ENCODE measurements at places on chromosomes 7 and 10. TPM values are rescaled to one million over a fixed set of nuclear protein-coding genes. Genes with fewer than 3 reads are reported as not detected.

DNA sequence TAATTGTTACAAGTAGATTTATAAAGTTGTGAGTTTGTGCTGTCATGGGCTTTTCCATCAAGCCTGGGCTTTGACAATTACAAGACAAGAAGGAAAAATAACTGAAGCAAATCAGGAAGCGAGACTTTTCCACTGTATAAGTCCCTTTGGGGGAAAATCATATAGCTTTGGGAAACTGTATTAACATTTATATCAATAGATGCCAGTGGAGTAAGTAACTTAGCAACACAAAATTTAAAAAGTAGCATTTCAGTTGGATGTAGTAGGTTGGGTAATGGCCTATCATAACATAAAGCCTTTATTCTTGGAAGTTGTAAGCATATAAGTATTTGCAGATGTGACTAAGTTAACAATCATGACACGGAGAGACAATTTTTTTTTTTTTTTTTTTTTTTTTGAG is 931.1 kb downstream of the CNTNAP2 start:
- no peaks in the 10 kb centered on the region for H3K36me3 ChIP-seq
- no peaks in the 10 kb centered on the region for H3K27me3 ChIP-seq
- peak overlapping the region; percentile 70 for H3K27ac ChIP-seq
- peaks cover 25% of the 10 kb centered on the region for H3K4me1 ChIP-seq
- no peak overlapping the region for H3K4me3 ChIP-seq
- no peak for DNase-seq

- peaks cover 13% of the 10 kb centered on the region for H3K4me1 ChIP-seq
- H3K27me3 ChIP-seq = no peaks in the 10 kb centered on the region
- peaks cover 8% of the 10 kb centered on the region for H3K36me3 ChIP-seq
- DNase-seq = peak; percentile 30
- no peak overlapping the region for H3K4me3 ChIP-seq
These were observed 35.4 kb downstream of the CCDC3 start for GRCh38 chr10:12966067-12966466.

The C1GALT1 gene
- 26.2 TPM for total RNA-seq

DNA sequence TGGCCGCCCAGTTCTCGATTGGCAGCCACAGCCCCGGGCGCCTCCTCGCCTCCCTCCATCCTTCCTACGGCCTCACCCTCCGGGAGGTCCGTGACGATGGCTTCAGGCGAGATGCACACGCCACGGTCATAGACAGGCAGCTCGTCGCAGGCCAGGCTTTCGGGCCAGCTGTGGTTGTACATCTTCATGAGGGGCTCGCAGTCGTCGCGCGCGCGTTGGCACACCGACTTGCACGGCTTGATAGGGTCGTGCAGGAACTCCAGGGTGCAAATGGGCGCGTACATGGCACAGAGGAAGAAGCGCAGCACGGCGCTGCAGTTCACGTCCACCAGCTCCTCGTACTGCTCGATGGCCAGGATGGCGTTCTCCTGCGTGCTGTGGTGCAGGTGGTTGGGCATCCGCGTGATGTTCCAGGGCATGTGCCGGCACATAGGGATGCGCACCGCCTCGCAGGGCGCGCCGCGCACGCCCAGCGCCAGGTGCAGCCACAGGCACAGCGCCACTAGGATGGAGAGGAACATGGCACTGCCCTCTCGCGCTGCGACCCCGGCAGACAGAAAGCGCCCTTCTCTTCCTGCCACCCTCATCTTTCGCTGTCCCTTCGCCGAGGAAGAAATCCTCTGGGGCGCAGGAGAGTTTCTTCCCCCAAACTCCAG is 472 bp downstream of the SFRP4 start:
- peaks cover 45% of the 10 kb centered on the region for H3K27me3 ChIP-seq
- H3K27ac ChIP-seq = no peak overlapping the region
- DNase-seq = no peak
- H3K4me3 ChIP-seq = peak overlapping the region; percentile 68
- H3K36me3 ChIP-seq = no peaks in the 10 kb centered on the region

The CYP3A4 gene
- total RNA-seq = not detected

The UCMA gene
- not detected for total RNA-seq

DNA sequence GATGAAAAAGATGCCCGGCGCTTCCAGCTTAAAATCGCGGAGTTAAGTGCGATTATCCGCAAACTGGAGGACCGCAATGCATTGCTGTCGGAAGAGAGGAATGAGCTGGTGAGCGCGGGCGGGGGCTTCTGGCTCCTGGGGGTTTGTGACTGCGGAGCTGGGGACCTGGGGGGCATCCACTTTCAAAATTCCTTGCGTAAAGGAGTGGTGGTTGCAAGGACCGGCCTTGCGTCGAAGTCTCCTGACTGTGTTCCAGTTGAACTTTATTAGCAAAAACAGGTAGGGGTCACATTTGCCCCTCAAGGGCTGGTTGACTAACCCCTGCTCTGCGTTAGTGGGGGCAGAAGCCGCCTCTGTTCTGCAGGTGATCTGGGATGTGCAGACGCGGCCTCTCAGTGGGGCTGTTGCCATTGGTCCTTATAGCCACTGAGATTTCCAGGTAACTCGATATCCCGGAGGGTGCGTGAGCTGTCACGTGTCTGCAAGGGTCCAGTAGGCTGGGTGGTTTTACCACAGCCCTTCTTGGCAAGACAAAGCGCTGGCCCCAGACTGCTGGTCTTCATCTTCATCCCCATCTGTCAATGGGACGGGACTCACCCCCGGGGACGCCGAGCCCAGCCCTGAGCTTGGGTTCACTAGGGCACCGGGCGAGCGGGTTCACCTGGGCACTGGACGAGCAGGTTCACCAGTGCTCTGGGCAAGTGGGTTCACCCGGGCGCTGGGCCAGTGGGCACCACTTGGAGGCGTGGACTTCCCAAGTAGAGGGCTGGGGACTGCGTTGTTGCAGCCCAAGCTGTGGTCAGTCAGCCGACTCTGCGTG is 51.5 kb upstream of the DPYSL4 start:
- H3K4me3 ChIP-seq = no peak overlapping the region
- H3K27me3 ChIP-seq = no peaks in the 10 kb centered on the region
- no peaks in the 10 kb centered on the region for H3K4me1 ChIP-seq

DNA sequence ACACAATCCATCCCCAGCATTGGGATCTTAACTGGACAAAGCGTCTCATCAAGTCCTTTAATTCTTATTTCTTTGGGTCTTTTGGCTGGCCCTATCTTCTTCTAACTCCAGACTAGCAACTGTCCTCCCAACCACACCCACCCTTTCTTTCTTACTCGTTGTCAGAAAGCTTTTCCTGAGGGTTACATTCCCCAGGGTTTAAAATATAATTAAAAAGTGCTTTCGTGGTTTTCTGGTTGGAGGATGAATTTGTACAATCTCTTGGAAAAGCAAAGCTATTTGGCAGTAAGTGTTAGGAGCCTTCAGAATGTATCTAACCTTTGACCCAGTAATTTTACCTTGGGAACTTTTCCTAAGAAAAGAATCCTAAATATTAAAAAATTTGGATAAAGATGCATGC is 10.4 kb upstream of the ITGB8 start:
- peaks cover 7% of the 10 kb centered on the region for H3K4me1 ChIP-seq
- no peak for DNase-seq
- no peaks in the 10 kb centered on the region for H3K27me3 ChIP-seq

DNA sequence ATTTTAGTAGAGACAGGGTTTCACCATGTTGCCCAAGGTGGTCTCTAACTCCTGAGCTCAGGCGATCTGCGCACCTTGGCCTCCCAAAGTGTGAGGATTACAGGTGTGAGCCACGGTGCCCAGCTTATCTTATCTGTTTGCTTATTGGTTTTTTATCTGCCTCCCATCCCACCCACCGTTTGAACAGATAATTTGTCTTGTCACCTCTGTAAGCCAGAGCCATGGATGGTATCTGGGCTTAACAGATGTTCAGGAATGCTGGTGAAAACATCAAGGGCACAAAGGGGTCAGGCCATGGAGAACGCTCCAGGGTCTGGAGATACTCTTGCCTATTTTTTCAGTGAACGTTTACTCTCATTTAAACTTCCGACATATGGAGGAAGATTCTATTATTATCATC is 12.0 kb upstream of the NDST2 start:
- DNase-seq = no peak
- no peaks in the 10 kb centered on the region for H3K27me3 ChIP-seq
- H3K4me1 ChIP-seq = peaks cover 16% of the 10 kb centered on the region
- no peak overlapping the region for H3K4me3 ChIP-seq
- peaks cover 20% of the 10 kb centered on the region for H3K36me3 ChIP-seq

DNA sequence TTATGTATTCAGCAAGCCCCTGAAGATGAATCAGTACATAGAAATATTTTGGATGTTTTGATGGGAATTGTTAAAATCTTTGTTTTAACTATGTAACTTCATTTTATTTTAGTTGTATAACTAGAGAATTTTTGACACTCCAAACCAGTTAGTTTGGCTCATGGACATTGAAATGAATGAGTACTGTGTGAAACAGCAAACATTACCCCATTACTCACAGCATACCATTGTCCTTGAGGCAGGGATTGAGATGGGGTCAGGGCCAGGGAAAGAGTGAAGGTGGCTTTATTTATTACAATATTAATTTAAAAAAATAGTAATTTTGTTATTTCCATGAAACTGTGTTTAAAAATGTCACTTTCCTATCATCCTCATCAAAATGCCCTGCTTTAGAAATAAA is 4.8 kb upstream of the BMPER start:
- no peak overlapping the region for H3K27ac ChIP-seq
- peaks cover 11% of the 10 kb centered on the region for H3K4me1 ChIP-seq
- no peak overlapping the region for H3K4me3 ChIP-seq
- no peaks in the 10 kb centered on the region for H3K36me3 ChIP-seq
- DNase-seq = no peak

The BAIAP2L1 gene
- total RNA-seq = 10.9 TPM

DNA sequence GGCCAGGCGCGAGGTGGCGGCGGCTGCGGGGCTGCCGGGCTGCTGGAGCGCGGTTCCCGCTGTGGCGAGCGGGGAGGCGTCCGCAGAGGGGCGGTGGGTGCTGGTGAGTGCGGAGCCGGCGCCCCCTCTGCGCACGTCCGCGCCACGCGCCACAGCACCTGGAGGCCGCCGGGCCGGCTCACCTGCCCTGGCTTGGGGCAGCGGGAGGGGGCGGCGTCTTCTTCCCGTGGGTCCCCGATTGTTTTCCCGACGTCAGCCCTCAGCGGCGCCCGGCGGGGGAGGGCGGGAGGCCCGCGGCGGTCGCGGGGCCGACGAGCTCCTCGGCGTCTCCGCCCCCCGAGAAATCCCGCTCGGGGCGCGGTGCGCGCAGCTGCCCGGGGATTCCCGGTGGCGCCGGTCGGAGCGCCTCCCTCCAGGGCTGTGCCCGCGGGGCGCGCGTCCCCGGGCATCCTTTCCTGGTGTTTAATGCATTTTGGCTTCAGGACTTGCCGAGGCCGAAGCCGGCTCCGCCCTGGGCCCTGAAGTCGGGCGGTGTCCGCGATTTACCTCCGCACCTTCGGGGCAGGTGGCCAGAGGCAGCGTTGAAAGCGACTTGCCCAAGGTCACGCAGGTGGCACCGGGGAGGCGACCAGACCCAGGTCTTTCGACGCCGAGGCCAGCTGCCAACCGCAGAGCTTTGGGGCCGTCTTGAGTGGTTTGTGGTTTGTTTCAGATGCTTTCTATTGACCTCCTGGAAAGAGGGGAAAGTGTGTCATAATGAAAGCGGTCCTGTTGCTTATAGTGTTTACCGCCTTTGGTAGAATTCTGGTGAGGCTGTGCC is 561 bp downstream of the PLEKHA1 start:
- peaks cover 39% of the 10 kb centered on the region for H3K4me1 ChIP-seq
- no peak for DNase-seq
- peak overlapping the region; percentile 93 for H3K27ac ChIP-seq
- H3K36me3 ChIP-seq = peaks cover 12% of the 10 kb centered on the region

The C10orf67 gene
- total RNA-seq = not detected

DNA sequence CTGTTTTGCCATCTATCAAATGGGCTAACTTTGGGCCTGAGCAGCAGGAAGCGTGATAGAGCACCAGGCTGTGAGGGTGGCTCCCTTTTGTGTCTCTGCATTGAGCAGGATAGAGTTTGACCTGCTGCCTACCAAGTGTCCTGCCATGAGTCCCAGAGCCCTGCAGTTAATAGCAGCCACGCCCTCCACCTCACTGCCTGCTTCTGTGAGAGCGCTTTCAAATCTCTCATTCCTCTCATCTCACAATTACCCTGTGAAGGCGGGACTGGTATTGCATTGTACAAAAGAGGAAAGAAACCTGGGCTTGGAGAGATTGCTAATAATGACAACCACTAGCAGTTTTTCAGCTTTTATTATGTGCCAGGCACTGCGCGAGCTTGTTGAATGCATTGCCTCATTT is 39.9 kb downstream of the UNC5B start:
- H3K4me1 ChIP-seq = peaks cover 23% of the 10 kb centered on the region
- no peaks in the 10 kb centered on the region for H3K36me3 ChIP-seq
- H3K27ac ChIP-seq = no peak overlapping the region
- no peak for DNase-seq

- H3K4me1 ChIP-seq = peaks cover 27% of the 10 kb centered on the region
- no peak overlapping the region for H3K4me3 ChIP-seq
These were observed 444.0 kb upstream of the NFE2L3 start for GRCh38 chr7:25707768-25708620.

DNA sequence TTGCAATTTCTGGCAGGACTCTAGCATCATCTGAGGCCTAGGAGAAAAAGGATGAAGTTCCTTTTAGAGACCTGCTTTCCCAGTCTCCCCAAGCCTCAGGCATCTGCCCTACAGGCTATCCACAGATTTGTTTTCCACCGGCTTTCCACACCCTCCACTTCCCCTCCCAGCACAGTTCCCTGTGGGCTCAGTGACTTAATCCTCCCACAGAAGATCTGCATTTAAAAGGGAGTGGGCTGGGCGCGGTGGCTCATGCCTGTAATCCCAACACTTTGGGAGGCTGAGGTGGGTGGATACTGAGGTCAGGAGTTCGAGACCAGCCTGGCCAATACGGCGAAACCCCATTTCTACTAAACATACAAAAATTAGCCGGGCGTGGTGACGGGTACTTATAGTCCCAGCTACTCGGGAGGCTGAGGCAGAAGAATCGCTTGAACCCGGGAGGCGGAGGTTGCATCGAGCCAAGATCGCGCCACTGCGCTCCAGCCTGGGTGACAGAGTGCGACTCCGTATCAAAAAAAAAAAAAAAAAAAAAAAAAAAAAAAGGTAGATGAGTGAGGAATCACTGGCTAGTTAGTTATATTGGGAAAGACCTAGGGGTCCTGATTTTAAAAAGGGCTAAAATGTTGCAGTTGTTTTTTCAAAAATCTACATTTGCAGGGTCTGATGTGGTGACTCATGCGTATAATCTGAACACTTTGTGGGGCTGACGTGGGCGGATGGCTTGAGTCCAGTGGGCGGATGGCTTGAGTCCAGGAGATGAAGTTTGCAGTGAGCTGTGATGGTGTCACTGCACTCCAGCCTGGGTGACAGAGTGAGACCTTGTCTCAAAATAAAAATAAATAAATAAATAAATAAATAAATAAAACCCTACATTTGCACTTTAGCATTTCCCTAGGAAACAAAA is 119.5 kb downstream of the BAMBI start:
- no peak for DNase-seq
- H3K36me3 ChIP-seq = peaks cover 2% of the 10 kb centered on the region
- H3K4me1 ChIP-seq = peaks cover 2% of the 10 kb centered on the region
- peaks cover 3% of the 10 kb centered on the region for H3K27me3 ChIP-seq

DNA sequence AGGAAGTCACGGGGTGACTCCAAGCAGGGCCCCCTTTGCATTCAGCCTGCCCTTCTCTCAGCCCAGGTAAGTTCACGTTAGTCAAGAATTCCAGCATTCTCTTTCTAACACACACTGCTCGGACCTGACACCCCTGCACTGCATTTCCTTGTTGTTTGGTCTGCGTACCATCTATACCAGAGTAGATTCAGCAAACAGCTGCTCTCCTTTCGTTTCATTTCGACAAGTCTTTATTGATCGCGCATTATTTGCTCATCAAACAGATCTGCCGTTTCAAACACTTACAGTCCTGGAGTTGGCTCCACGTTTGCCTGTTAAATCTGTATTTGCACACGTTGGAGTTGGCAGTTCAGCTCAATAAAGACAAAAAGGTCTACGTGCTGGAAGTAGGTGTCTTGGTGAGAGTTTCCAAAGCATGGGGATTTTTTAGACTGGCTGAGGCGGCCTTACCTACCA is 495.1 kb downstream of the RPS24 start:
- H3K27me3 ChIP-seq = peaks cover 30% of the 10 kb centered on the region
- DNase-seq = no peak
- no peaks in the 10 kb centered on the region for H3K4me1 ChIP-seq
- H3K4me3 ChIP-seq = no peak overlapping the region
- H3K27ac ChIP-seq = no peak overlapping the region

Data from osteocyte (in vitro differentiated cells).